Thoracic aorta (tissue), 2 donors: ENCODE measurements at places on chromosomes 12 and 14.

- no peak overlapping the region for H3K4me3 ChIP-seq
- peaks cover 50% of the 10 kb centered on the region for H3K4me1 ChIP-seq
- H3K27me3 ChIP-seq: no peaks in the 10 kb centered on the region
Observed at GRCh38 chr14:69713209-69713781, 53.6 kb upstream of the SRSF5 start.

GRCh38 chr12:92762773-92763172 is 60.0 kb downstream of the PLEKHG7 start:
- H3K27ac ChIP-seq: no peak overlapping the region
- peaks cover 3% of the 10 kb centered on the region for H3K4me1 ChIP-seq
- H3K4me3 ChIP-seq: no peak overlapping the region
- no peak for DNase-seq

DNA sequence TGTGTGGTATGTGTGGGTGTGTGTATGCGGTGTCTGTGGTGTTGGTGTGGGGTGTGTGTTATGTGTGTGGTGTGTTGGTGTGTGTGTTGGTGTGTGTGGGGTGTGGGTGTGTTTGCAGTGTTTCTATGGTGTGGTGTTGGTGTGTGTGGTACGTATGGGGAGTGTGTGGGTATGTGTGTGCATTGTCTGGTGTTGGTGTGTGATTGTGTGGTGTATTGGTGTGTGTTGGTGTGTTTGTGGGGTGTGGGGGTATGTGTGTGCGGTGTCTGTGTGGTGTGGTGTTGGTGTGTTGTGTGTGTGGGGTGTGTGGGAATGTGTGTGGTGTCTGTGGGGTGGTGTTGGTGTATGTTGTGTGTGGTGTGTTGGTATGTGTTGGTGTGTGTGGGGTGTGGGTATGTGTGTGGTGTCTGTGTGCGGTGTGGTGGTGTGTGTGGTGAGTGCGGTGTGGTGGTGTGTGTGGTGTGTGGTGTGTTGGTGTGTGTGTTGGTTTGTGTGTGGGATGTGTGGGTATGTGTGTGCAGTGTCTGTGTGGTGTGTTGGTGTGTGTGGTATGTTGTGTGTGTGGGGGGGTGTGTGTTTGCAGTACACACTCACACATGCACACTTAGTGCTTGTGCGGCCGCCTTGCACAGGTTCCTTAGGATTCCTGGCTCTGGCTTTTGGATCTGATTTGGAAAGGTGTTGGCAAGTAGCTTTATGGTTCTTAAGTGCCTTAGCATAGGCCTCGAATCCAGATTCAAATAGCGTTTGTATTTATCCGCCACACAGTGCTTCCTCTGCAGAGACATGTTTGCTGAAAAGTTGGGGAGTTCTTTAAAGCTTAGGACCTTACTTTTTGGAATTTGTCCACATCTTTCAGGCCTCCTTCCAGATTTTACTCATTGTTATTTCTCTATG is 16.4 kb downstream of the MLXIP start:
- H3K27ac ChIP-seq: no peak overlapping the region
- no peak for DNase-seq
- H3K27me3 ChIP-seq: no peaks in the 10 kb centered on the region

- no peaks in the 10 kb centered on the region for H3K27me3 ChIP-seq
- no peak for DNase-seq
- no peaks in the 10 kb centered on the region for H3K36me3 ChIP-seq
- H3K4me1 ChIP-seq: peaks cover 12% of the 10 kb centered on the region
Observed at GRCh38 chr12:53346491-53346890, 10.3 kb upstream of the SP7 start.

DNA sequence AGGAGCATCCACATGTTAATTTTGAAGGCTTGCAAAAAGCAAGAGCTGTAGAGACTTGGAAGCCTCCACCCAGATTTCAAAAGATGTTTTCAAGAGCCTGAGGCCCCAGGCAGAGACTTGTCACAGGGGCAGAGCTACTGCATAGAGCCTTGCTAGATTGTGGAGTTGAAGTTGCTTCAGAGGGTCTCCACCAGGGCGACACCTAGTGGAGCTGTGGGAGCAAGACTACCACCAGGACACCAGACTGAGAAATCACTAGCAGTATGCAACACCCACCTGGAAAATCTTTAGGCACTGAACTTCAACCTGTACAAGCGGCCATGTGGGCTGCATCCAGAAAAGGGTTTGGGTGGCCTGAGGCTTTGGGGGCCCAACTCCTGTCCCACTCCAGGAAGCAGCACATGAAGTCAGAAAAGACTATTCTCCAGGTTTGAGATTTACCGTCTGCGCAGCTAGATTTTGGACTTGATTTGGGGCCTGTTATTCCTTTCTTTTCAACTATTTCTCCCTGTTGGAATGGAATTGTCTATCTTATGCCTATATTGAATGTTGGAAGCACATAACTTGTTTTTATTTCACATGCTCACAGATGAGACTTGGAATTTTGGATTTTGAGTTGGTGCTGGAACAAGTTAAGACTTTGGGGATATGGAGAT is 508.6 kb downstream of the FLRT2 start:
- no peaks in the 10 kb centered on the region for H3K27me3 ChIP-seq
- H3K4me3 ChIP-seq: no peak overlapping the region
- H3K4me1 ChIP-seq: no peaks in the 10 kb centered on the region
- no peak overlapping the region for H3K27ac ChIP-seq
- no peaks in the 10 kb centered on the region for H3K36me3 ChIP-seq

DNA sequence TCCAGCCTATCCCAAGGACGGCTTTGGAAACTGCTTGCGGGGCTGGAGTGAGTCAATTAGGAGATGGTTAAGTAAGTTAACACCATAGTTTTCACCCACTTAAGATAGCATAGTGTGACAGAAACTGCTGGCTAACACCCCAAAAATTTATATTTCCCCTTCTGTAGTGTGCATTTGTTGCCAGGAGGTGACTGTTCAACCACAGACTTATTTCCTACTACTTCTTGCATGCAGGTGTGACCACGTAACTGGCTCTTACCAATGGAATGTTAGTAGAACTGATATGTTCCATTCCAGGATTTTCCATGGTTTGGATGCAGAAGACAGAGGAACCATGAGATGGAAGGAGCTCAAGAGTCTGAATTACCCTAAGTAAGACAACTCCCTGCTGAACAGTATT is 52.9 kb upstream of the SLC35F4 start:
- H3K4me3 ChIP-seq: no peak overlapping the region
- H3K36me3 ChIP-seq: no peaks in the 10 kb centered on the region

DNA sequence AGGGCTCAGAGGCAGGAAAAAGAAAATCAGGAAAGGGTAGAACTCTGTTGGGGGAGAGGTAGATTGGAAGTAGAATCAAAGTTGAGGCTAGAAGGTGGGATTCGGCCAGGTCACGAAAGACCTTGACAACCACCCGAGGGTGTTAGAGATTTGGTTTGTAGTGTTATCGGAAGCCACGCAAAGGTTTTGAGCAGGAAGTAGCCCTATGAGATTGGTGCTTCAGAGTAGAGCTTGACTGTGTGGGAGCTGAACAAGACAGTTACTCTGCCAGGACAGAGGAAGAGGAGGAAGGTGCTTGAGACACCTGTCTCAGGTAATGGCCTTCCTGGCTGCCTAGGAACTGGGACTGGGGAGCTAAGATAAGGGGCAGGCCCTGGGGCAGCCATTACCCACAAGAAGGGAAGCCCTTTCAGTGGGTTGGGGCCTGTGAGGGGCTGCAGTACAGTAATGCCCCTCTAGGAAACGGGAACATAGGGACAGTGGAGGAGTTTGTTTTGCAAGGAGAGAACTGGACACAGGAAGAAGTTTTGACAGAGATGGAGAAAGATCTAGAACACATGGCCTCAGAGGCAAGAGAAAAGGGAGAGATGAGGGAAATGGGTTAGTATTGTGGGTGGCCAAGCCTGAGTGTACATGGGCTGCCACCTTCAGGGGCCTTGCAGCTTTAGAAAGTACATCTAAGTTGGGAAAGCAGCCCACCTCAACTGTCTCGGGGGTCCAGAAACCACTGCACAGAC is 73.5 kb downstream of the RIN3 start:
- DNase-seq: no peak
- H3K27ac ChIP-seq: peak overlapping the region; percentile 84
- H3K4me3 ChIP-seq: peak overlapping the region; percentile 50
- H3K36me3 ChIP-seq: no peaks in the 10 kb centered on the region

GRCh38 chr12:75706786-75707605 is 195.6 kb upstream of the KRR1 start:
- H3K4me3 ChIP-seq: no peak overlapping the region
- peak overlapping the region; percentile 18 for H3K27ac ChIP-seq
- H3K27me3 ChIP-seq: no peaks in the 10 kb centered on the region

DNA sequence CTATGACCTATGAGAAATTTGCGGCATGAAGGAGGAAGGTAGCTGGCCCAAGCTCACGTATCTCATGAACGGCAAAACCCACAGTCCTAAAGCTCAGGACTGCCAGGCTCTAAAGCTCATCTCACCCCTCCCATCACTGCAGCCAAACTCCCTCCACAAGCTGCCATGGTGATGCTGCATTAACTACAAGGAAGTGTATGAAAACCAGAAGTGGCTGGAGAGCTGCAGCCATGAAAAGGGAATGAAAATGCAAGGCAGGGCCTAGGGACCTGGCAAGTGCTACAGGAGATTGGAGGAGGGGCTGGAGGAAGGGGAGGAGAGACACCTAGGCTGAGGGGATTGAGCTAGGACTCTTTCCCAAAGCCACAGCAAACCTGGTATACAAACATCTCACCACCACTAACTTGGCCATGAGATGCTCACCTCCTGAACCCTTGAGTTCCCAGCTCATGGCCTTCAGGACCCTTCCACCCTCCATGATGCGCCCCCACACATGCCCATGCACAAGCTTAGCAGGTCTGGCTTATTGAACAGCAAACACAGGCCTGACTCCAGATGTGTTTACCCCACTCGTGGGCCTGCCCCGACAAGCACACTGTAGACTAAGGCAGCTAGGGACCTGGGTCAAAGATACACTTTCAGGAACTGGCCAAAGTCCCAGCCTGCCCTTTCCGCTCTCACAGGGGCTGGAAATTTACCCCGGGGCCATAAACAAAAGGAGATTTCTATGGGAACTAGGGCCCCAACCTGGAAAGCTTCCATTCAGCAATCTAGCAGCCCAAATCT is 42.0 kb downstream of the LTBP2 start:
- DNase-seq: no peak
- no peaks in the 10 kb centered on the region for H3K36me3 ChIP-seq
- H3K27ac ChIP-seq: peak overlapping the region; percentile 96
- H3K4me1 ChIP-seq: peaks cover 84% of the 10 kb centered on the region
- H3K27me3 ChIP-seq: no peaks in the 10 kb centered on the region

GRCh38 chr12:106021516-106021915 is 117.2 kb downstream of the NUAK1 start:
- no peak overlapping the region for H3K4me3 ChIP-seq
- no peaks in the 10 kb centered on the region for H3K27me3 ChIP-seq
- peaks cover 11% of the 10 kb centered on the region for H3K4me1 ChIP-seq
- peak overlapping the region; percentile 57 for H3K27ac ChIP-seq

DNA sequence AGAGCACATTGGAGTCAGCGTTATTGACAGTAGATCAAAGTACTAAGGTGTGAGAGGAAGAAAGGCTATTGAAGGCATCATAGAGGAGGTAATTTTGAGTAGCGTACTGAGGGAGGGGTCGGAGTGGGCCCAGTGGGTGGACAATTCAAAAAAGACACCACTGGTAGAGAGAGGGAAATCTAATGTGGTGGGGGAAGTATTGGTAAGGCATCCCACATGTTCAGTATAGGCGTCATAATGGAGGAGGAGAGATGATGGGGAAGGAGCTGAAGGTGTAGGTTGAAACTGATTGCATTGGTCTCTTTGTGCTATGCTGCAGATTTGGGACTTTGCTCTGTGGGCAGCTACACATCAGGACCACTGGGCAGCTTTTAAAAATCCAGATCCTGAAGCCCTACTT is 23.7 kb upstream of the KRT77 start:
- no peaks in the 10 kb centered on the region for H3K27me3 ChIP-seq
- no peaks in the 10 kb centered on the region for H3K4me1 ChIP-seq
- H3K36me3 ChIP-seq: no peaks in the 10 kb centered on the region
- no peak for DNase-seq
- no peak overlapping the region for H3K27ac ChIP-seq
- no peak overlapping the region for H3K4me3 ChIP-seq

GRCh38 chr12:49109641-49110463 is 795 bp downstream of the LMBR1L start:
- H3K36me3 ChIP-seq: peaks cover 14% of the 10 kb centered on the region
- H3K27me3 ChIP-seq: no peaks in the 10 kb centered on the region
- peaks cover 51% of the 10 kb centered on the region for H3K4me1 ChIP-seq

DNA sequence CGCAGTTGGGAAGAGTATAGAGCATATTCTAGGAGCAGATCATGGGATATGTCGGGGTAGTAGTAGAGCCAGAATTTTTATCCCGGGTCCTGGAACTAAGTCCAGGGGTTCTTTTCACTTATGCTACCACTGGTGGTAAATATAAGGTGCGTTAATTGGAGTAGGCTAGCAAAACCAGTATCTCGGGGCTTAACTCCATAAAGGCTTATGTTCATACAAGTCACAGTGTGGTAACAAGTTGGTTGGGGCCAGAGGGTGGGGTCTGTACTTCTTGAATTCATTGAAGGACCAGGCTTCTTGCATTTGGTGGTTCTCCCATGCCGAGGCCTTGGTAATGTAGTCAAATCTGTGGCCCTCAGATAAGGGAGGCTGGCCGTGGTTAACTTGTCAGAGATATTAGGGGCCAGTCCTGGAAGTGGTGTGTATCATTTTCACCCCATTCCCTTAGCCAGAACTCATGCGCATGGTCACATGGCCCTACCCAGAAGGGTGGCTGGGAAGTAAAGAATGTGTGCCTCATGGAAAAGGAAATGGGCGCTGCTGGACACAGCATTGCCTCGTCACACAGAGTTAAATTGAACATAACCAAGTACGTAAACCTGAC is 1.5 kb upstream of the ZNF641 start:
- no peak overlapping the region for H3K27ac ChIP-seq
- peaks cover 32% of the 10 kb centered on the region for H3K4me1 ChIP-seq
- no peaks in the 10 kb centered on the region for H3K27me3 ChIP-seq
- peak overlapping the region; percentile 79 for H3K4me3 ChIP-seq

DNA sequence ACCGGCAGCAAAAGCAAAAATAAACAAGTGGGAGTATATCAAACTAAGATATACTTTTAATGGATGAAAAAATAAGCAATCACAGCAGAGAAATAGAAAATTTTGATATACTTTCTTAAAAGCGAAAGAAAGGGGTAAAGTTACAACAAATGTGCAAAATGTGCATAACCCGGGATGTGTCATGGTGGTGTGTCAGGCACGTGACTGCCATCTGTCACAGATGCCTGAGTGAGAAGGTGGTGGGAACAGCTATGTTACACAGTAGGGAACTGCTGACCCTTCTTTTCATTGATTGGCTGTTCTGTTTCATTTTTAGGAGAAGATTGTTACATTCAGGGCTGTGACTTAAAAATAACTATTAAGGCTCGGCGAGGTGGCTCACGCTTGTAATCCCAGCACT is 168.1 kb upstream of the PELI2 start:
- H3K27ac ChIP-seq: no peak overlapping the region
- H3K4me1 ChIP-seq: no peaks in the 10 kb centered on the region
- H3K27me3 ChIP-seq: no peaks in the 10 kb centered on the region
- no peak for DNase-seq
- no peak overlapping the region for H3K4me3 ChIP-seq

- DNase-seq: no peak
- H3K27ac ChIP-seq: no peak overlapping the region
- no peaks in the 10 kb centered on the region for H3K27me3 ChIP-seq
- peak overlapping the region; percentile 86 for H3K4me3 ChIP-seq
Observed at GRCh38 chr12:123713823-123714585, 1.9 kb downstream of the ATP6V0A2 start.

GRCh38 chr12:27164330-27165040 is 79.6 kb upstream of the STK38L start:
- H3K4me3 ChIP-seq: no peak overlapping the region
- no peaks in the 10 kb centered on the region for H3K27me3 ChIP-seq
- no peaks in the 10 kb centered on the region for H3K36me3 ChIP-seq
- no peaks in the 10 kb centered on the region for H3K4me1 ChIP-seq
- DNase-seq: no peak

- no peaks in the 10 kb centered on the region for H3K36me3 ChIP-seq
- peak overlapping the region; percentile 94 for H3K27ac ChIP-seq
- H3K27me3 ChIP-seq: no peaks in the 10 kb centered on the region
- peaks cover 92% of the 10 kb centered on the region for H3K4me1 ChIP-seq
- H3K4me3 ChIP-seq: no peak overlapping the region
- DNase-seq: no peak
Observed at GRCh38 chr14:91899213-91899612, 31.9 kb upstream of the TC2N start.
